PC-3 (cell line): ENCODE measurements at places on chromosomes 4 and X. TPM values are rescaled to one million over a fixed set of nuclear protein-coding genes. Genes with fewer than 3 reads are reported as not detected.
A peak's percentile ranks its signal among the peaks of the same experiment; 100 is the strongest.

PRDM5 gene
- total RNA-seq = 2.4 and 3.9 TPM in 2 replicates

FAM13A gene
- total RNA-seq = 8.6 and 14.6 TPM in 2 replicates

MAPK10 gene
- 0.44 TPM in 1 of 2 replicates, not detected in the other for total RNA-seq

NXF2B gene
- total RNA-seq = not detected in 2 replicates

DNA sequence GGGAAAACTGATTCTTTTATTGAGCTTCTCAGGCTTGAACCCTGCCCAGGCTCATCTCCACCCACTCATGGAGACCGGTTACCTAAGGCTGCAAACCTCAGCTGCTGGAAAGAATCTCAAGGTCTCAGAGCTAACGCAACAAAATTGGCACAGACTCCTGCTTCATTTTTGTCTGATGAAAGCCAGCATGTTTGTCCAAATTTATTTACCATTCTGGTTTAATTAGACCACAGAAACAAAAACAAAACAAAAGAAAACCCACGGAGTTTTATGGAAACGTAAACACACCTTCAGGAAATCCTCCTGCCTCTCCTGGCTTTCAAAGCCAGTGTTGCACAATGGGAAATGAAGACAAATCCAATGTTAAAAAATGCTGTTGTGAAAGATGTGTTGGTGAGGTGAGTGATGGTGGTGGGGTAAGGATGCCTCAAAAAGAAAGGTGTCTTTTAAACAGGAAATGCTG, 56.4 kb upstream of the PDLIM3 start:
- DNase-seq = peak; percentile 22
- peak overlapping the region; percentile 18; the same call in 1 of the 2 replicates for H3K4me3 ChIP-seq
- no peaks in the 10 kb centered on the region for H3K36me3 ChIP-seq
- no peaks in the 10 kb centered on the region for H3K4me1 ChIP-seq

GRCh38 chr4:68460085-68460484, 12.8 kb downstream of the TMPRSS11E start:
- DNase-seq = no peak
- H3K27ac ChIP-seq = no peak overlapping the region
- H3K36me3 ChIP-seq = no peaks in the 10 kb centered on the region
- peaks cover 37% of the 10 kb centered on the region for H3K4me1 ChIP-seq
- no peak overlapping the region for H3K4me3 ChIP-seq

GRCh38 chr4:86302251-86302650, 57.6 kb downstream of the MAPK10 start:
- no peak for DNase-seq
- no peaks in the 10 kb centered on the region for H3K4me1 ChIP-seq
- H3K4me3 ChIP-seq = no peak overlapping the region

DNA sequence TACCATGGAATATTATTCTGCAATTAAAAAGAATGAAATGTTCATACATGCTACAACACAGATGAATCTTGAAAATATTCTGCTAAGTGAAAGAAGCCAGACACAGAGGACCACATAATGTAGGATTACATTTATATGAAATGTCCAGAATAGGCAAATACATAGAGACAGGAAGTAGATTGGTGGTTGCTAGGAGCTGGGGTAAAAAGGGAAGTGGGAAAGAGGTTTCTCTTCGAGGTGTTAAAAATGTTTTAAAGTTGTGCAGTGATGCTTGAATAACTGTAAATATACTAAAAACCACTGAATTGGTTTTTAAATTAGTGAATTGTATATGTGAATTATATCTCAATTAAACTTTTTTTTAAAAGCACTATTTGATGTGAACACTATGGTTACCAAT, 3.6 kb upstream of the NXT2 start:
- DNase-seq = no peak
- H3K4me3 ChIP-seq = no peak overlapping the region
- no peaks in the 10 kb centered on the region for H3K36me3 ChIP-seq
- no peak overlapping the region for H3K27ac ChIP-seq
- peaks cover 14% of the 10 kb centered on the region for H3K4me1 ChIP-seq

DNA sequence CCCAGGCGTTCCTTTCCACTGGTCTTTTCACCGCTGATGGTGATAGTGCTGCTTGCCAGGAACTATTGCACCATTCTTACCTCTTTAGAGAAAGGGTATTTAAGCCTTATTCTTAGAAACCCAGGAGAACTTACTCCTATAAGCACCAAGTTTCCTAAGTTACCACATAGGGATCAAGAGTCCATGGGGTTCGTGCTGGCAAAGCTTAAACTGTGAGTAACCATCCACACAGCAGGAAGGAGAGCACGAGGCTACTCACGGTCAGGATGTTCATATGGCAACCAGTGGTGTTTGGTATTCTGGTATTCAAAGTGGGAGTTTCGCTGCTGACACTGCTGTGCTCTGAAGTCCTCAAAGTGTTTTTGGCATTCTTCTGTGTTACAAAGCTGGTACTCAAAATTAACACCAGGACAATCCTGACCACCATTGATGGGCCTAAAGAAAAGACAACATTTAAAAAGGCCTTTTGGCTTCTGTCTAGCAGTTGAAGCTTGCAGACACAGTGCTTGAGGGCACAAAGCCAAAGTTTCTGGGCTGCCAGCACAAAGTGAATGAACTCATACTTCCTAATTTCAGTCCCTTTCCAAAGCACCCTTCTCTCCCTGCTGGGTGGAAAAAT, 256.9 kb downstream of the ADAMTS3 start:
- peak overlapping the region; percentile 74 for H3K27ac ChIP-seq
- DNase-seq = peak; percentile 85
- H3K36me3 ChIP-seq = no peaks in the 10 kb centered on the region

GRCh38 chr4:109231331-109231730, 71.1 kb downstream of the COL25A1 start:
- no peaks in the 10 kb centered on the region for H3K4me1 ChIP-seq
- H3K4me3 ChIP-seq = no peak overlapping the region
- H3K27ac ChIP-seq = no peak overlapping the region
- DNase-seq = no peak
- H3K36me3 ChIP-seq = no peaks in the 10 kb centered on the region

DNA sequence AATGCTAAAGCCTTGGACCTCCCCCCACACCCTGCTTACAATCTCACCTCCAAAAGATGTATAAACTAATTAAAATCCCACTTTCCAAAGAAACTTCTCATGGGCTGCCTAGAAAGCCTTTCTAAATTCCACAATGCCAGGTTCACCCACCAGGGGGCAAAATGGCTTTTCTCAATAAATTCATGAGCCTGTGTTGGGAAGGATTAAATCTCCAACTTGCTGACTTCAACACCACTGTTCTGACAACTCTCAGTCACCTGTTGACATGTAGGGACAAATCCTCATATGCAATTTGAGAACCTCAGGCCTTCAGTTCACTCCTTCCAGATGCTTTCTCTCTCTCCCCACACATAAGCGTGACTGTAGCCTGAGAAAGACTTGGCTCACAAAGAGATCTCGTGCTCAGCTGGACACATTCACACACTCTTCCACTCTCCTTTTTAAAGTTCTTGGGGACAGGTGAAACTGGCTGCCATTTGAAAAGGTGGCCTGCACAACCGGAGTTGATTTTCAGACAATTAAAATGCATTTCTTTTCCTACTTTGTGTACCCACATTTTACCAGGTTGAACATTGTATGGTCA, 88.6 kb upstream of the PRPS2 start:
- 0 out of 2 replicates have a peak, but pooled peaks cover 3% of the 10 kb centered on the region for H3K4me1 ChIP-seq
- no peaks in the 10 kb centered on the region for H3K27me3 ChIP-seq
- peak; percentile 48 for DNase-seq
- no peak overlapping the region for H3K4me3 ChIP-seq
- no peak overlapping the region for H3K27ac ChIP-seq
